ENCODE measurements at places on chromosomes 2 and 18. TPM values are rescaled to one million over a fixed set of nuclear protein-coding genes. Genes with fewer than 3 reads are reported as not detected.

DNA sequence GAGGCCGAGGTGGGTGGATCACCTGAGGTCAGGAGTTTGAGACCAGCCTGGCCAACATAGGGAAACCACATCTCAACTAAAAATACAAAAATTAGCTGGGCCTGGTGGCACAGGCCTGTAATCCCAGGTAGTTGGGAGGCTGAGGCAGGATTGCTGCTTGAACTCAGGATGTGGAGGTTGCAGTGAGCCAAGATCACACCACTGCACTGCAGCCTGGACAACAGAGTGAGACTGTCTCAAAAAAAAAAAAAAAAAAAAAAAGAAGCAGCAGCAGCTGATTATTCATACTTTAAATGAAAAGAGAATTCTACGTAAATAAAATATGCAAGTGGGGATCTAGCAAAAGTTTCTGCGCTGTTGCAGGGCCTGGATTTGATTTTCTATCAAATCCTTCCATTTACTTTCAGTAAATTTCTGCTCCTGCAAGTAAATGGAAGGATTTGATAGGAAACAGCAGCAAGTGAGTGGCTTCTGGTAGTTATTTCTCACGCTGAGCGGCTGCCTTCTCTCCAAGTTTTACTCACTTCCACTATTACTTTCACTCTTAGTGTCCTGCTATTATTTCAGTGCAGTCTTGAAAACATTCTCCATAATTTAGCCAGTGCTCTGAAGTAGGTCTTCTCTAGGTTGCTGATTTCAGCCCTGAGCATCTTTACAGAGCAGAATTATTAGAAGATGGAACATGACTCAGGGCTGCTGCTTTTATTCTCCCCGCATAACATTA, 68.4 kb downstream of the SLC16A14 start:
- DNase-seq = no peak

GRCh38 chr18:45850021-45850420, 24.5 kb downstream of the SIGLEC15 start:
- DNase-seq = no peak

DNA sequence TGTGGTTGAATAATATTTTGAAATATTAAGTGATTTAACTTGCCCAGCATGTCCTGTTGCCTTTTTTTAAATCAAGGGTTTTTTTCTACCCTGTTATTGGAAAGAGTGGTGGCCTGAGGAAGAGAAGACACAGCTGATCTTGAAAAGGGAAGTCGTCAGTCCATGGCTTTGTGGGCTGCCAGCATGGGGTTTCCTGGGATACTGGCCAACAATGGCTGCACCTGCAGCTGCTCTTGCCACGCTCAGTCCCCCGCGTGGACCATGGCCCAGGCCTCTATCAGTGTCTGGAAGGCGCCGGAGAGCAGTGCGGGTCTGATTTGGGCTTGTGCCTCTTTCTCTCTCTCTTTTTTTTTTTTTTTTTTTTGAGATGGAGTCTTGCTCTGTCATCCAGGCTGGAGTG, 99.3 kb downstream of the ASB1 start:
- DNase-seq = peak; percentile 78

IL18R1 gene
- total RNA-seq = 7.5 TPM

- no peak for DNase-seq
Measured at GRCh38 chr18:56413862-56414261, 224.5 kb downstream of the TXNL1 start.

CSRNP3 gene
- 2.5 TPM for total RNA-seq

SAG gene
- total RNA-seq = not detected

GRCh38 chr2:104888489-104889258, 34.8 kb downstream of the POU3F3 start:
- no peak for DNase-seq

DNA sequence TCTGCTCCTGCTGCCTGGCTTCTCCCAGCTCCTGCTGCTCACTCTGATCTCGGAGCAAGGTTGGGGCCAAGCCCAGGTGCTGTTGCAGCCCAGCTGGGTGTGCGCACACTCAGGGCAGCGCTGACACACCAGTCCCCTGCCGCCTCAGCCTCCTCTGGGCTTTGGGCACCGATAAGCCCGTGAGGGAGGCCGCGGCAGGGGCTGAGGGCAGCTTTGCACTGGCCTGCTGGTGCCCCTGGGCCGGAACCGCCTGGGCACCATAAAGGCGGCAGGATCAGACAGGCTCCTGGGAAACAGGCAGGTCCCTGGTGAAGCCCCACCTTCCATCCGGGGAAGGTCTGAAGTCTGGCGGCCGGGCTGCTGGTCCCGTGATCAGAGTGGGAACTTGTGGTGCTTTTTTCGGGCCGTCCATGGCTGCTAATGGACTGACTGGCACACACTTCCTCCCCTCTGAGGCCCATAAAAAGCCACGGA, 14.1 kb upstream of the EML6 start:
- peak; percentile 38 for DNase-seq

EEF1B2 gene
- total RNA-seq = 217 TPM

GRCh38 chr2:241936457-241937133, 67.1 kb downstream of the RTP5 start:
- DNase-seq = no peak

SCYGR4 gene
- not detected for total RNA-seq

DNA sequence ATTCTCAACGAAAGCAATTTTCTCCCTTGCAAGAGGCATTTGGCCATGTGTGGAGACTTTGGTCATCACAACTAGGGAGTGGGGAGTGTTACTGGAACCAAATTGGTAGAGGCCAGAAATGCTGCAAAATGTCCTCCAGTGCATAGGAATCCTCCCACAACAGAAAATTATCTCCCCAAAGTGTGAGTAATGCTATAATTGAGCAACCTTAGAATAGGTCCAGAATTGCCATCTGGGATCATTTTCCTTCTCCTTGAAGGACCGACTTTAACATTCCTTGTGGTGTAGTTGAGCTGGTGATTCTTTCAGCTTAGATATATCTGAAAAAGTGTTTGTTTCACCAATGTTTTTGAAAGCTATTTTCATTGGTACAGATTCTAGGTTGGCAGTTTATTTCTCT, 111.2 kb upstream of the SMIM21 start:
- DNase-seq = no peak

DNA sequence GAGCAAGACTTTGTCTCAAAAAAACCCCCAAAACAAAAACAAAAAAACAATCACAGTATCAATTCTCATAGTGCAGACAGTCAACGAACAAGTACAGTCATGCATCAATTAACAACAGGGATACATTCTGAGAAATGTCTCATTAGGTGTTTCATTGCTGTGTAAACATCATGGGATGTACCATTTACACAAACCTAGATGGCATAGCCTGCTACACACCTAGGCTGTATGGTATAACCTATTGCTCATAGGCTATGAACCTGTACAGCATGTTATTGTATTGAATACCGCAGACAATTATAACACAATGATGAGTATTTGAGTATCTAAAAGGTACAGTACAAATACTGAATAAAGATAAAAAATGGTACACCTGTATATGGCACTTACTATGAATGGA, 67.8 kb upstream of the LMAN1 start:
- no peak for DNase-seq

GRCh38 chr2:1041012-1041805, 90.6 kb downstream of the SNTG2 start:
- DNase-seq = peak; percentile 16

PROM2 gene
- 5.5 TPM for total RNA-seq

DNA sequence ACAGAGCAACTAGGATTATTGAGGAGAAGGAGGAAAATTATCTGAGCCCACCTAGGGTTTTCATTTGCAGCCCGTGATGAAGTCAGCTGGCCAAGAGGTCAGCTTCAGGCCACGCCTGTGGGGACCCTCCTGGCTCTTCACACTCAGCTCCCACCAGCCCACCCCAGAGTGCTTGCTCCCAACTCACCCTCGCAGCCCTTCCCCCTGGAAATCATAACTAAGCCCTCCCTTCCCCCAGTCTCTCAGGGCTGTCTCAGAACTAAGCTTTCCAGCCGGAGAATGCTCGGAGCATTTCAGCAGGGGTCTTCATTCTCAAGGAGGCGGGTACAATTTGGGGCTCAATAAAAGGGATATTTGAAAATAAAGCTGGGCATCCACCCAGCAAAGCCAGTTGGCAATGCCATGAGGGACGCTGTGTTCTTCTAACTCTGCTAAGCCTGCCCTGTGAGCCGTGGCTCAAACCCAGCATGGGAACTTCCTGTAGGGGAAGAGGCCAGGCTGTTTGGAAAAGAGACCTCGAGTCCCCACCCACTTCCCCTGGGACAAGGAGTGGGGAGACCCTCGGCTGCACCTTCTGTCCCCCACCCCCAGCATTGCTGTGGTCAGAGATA, 194.9 kb downstream of the CTIF start:
- DNase-seq = no peak

- no peak for DNase-seq
Measured at GRCh38 chr2:191302459-191303139, 57.4 kb downstream of the MYO1B start.

- DNase-seq = no peak
Measured at GRCh38 chr2:11007331-11008264, 95.9 kb downstream of the KCNF1 start.

DNA sequence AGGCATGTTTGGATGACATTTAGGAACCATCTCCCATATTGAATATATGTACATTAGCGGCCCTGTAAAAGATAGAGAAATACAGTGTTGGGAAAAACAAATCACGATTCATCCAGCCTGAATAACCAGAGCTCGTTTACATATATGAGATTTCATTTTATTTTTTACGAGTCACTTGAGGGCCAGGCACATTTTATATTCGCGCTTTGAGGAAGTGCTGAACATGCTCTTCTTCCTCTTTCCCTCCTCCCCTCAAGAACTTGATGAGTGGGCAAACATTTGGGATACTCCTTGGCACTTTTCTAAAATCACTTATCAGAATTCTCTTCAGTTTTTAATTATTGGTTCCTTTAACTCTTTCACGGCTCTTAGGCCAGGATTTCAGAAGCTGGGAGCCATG, 268.0 kb upstream of the TANK start:
- no peak for DNase-seq

DNA sequence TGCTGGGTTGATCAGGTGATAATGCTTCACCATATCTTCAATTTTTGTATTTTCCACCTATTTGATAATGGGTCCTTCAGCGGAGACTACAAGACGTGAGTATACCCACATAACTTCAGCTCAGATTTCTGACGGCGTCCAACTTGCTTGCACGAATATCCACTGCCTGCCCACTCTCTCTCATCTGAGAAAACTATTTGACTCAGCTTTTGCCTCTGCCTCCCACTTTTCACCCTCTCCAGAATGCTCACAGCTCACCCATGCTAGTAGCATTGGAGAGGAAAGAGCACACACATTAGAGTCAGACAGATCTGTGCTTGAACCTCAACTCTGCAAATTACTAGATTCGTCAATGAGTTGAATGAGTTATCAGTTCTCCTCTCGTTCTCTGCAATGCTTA, 166.8 kb downstream of the BCL2 start:
- DNase-seq = no peak

UGT1A8 gene
- total RNA-seq = not detected

- no peak for DNase-seq
Measured at GRCh38 chr2:135944625-135945024, 40.8 kb downstream of the DARS1 start.

GRCh38 chr2:150404147-150404546, 83.3 kb downstream of the RND3 start:
- no peak for DNase-seq

- DNase-seq = no peak
Measured at GRCh38 chr2:170282851-170283250, 104.9 kb downstream of the MYO3B start.

DNA sequence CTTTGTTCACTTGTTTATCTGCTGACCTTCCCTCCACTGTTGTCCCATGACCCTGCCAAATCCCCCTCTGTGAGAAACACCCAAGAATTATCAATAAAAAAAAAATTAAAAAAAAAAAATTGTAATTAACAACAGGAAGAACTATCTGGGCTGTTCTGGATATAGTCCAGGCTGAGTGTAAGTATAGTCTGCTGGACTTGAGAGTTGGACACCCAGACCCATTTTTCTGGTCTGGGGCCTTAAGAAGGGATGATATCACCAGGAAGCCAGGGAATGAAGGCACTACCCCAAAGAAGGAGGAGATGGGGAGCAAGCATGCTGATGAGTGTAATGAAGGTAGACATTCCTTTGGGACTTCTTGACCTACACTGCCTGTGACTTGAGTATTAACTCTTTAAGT, 72.1 kb upstream of the ZFP36L2 start:
- peak; percentile 53 for DNase-seq

- no peak for DNase-seq
Measured at GRCh38 chr18:57649556-57650500, 28.2 kb upstream of the NARS1 start.

AMER3 gene
- 0.74 TPM for total RNA-seq

GRCh38 chr2:20067992-20068584, 16.7 kb upstream of the LAPTM4A start:
- peak; percentile 84 for DNase-seq

BOLL gene
- total RNA-seq = not detected

DNA sequence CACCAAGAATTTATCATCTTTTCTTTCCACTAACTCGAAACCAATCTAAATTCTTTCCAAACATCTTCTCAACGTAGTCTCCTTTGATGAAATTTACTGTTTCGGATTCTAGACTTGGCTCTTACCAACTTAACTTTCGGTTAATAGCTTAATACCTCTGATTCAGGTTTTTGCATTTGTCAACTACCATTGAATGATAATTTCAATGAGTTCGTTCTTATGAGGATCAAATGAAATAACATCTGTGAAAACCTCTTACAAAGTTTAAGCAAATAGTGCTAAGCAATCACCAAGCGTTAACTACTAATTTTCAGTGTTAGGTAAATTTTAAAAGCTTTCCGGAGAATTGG, 593 bp upstream of the NRBP1 start:
- no peak for DNase-seq

CIAO1 gene
- total RNA-seq = 74.2 TPM

NFATC1 gene
- total RNA-seq = 25.5 TPM

GRCh38 chr2:233142355-233142897, 82.3 kb downstream of the INPP5D start:
- DNase-seq = no peak

COLEC11 gene
- total RNA-seq = 2.0 TPM

DNA sequence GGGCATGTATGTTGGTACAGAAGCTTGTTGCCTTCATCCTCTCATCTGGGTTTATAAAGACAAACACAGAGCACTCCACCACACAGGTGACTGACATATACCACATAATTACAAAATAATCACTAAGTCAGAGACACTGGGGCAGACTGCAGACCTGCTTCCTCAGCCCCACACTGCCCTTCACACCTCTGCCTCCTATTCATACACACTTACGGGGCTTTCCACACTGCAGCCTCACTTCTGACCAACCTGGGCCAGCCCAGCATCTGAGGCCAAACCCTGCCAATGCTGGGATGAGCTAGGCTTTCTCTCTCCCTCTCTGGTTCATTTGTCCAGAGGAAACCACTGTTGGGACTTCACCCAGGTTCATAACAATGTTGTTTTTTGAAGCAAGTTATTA, 4.5 kb downstream of the EMX1 start:
- no peak for DNase-seq

CNGA3 gene
- 0.23 TPM for total RNA-seq

- peak; percentile 71 for DNase-seq
Measured at GRCh38 chr2:206642075-206643025, at the start of gene FAM237A. Gene FAM237A (plus strand): TSS chr2:206642487. CDS start chr2:206644237, 1,750 bp downstream.

- DNase-seq = no peak
Measured at GRCh38 chr18:78144669-78145068, 834.9 kb upstream of the SALL3 start.
